ENCODE measurements at places on chromosomes 12 and 14.

DNA sequence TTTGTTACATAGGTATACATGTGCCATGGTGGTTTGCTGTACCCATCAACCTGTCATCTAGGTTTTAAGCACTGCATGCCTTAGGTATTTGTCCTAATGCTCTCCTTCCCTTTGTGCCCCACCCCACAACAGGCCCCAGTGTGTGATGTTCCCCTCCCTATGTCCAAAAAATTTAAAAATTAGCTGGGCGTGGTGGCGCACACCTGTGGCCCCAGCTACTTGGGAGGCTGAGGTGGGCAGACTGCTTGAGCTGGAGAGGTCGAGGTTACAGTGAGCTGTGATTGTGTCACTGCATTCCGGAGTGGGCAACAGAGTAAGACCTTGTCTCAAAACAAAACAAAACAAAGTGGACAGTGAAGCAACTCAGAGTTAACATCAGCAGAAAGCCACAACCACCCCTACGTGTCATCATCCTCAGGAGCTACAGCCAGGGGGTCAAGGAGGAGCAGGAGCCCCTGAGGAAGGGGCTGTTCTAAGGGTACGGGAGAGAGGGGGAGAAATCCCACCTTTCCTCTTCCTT, 36.8 kb upstream of the SGPP1 start:
- DNase-seq: peak; percentile 27

GRCh38 chr12:121438905-121439304, 39.0 kb downstream of the RNF34 start:
- no peak for DNase-seq

GRCh38 chr12:53579545-53579955, 46.6 kb downstream of the ATF7 start:
- no peak for DNase-seq

- no peak for DNase-seq
Measured at GRCh38 chr12:107536613-107537012, 149.0 kb upstream of the PWP1 start.

DNA sequence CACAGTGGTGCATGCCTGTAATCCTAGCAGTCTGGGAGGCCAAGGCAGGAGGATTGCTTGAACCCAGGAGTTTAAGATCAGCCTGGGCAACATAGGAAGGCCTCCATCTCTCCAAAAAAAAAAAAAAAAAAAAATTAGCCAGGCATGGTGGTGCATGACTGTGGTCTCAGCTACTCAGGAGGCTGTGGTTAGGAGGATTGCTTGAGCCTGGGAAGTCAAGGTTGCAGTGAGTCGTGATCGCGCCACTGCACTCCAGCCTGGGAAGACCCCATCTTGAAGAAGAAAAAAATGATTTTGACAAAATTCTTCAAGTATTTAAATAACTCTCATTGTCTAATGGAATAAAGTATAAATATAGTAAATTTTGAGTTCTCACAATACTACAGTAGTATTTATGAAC, 219.2 kb upstream of the SSTR1 start:
- DNase-seq: peak; percentile 60

DNA sequence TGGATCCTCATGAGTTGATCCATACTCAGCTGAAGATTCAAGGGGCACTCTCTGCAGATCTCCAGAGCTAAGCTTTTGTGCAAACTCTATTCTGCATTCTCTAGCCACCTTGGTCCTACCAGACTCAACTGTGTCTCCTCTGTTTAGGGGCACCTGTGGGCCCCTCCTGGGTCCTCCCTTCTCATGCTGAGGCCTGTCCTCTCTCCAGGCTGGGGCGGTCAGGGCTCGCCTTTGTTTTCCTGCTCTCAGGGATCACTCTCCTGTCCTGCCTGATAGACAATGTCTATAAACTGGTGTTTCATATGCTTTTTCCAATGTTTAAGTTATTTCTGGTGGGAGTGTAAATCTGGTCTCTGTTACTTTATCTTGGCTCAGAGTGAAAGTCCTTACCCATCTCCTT, 11.6 kb upstream of the KIF26A start:
- no peak for DNase-seq

DNA sequence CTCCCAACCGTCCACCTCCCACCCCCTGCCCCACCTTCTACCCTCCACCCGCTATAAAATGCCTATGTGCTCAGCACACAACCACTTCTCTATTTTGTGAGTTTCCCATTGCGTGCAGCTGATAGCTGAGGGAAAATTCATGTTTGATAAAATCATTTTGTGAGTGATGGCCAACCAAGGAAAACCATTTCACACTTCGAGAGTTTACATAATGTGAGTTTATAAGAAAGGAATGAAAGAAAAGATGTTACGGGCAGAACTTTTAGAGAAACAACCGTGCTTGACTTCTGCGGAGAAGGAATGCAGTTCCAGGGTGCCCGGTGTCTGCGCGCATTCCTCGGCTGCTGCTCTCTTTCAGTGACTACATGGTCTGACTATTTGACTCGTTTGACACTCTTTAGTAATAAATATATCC, 140.9 kb downstream of the EFCAB11 start:
- peak; percentile 82 for DNase-seq

DNA sequence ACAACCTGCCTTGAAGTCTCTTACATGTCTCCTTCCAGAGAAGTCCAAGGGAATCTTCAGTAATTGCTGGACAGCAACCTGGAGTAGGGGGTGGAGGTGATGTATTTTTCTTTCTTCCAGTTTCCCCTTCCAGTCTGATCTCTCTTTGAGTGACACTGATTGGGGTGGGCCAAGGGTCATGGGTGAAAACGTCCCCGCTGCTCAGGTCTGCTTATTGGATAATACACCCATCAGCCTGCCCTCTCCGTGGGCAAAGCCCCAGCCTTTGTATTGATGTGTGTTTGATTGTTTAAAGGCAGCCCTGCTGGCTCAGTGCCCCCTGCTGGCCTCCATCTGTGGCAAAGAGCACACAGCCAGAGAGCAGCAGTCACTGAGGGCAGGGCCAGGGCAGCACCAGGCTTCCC, 35.7 kb upstream of the ATP2A2 start:
- peak; percentile 19 for DNase-seq

GRCh38 chr12:124191024-124191359, 103.9 kb upstream of the RFLNA start:
- DNase-seq: peak; percentile 22

GRCh38 chr14:43198465-43198864, 1308.6 kb downstream of the FSCB start:
- no peak for DNase-seq

DNA sequence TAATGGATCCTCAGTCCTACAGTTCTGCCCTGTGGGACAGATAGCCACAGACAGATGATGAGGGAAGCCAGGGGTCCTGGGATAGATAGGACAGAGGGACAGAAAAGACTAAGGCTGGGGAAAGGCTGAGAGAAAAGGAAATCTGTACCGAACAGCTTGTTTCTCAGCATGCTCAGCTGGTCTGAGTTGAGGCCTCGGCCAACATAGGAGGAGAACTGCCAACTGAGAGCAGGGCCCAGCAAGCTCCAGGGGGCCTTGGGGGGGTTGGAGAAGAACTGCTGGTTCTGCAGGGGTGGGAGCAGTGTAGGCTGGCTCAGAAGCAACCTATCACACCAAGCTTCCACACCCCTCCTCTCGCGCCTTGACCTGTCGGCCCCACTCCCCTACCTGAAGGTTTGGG, 10.1 kb downstream of the IL23A start:
- no peak for DNase-seq

GRCh38 chr12:18153826-18154225, 63.8 kb upstream of the RERGL start:
- no peak for DNase-seq

DNA sequence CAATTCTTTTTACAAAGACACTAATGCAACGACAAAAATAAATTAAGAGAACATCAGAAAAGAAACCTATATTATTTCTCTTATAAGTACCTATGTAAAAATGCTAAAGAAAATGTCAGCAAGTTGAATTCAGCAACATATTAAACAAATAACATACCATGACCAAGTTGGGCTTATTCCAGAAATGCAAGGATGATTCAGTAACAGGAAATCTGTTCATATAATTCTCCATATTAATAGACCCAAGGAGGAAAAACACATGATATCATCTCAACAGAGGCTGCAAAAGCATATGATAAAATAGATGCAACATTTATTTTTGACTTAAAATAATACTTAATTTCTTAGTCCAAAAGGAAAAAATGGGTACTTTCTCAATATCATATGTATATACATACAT, 25.1 kb upstream of the GPHB5 start:
- no peak for DNase-seq

DNA sequence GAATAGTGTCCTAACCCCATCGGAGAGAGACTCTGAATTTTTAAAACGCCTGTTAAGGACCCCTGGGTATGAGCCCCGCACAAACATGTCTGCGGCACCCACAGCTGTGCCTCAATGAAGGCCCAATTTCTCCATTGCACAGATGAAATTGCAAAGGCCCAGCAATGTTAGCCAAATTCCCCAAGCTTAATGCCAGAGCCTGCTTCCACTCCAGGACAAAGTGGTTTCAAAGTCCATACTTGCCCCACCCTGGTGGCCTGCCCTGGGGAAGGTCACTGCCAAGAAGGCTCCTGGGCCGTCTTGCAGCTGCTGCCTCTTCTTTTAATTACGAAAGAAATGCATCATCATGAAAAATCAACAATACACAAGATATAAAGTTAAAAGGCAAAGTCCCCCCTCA, 1179.7 kb downstream of the VRK1 start:
- DNase-seq: no peak

- DNase-seq: peak; percentile 38
Measured at GRCh38 chr12:55142669-55143565, 16.7 kb downstream of the OR9K2 start.

GRCh38 chr12:12229556-12230092, 37.2 kb downstream of the LRP6 start:
- peak; percentile 60 for DNase-seq

- DNase-seq: peak; percentile 49
Measured at GRCh38 chr14:62162998-62163589, 400.9 kb downstream of the SNAPC1 start.

DNA sequence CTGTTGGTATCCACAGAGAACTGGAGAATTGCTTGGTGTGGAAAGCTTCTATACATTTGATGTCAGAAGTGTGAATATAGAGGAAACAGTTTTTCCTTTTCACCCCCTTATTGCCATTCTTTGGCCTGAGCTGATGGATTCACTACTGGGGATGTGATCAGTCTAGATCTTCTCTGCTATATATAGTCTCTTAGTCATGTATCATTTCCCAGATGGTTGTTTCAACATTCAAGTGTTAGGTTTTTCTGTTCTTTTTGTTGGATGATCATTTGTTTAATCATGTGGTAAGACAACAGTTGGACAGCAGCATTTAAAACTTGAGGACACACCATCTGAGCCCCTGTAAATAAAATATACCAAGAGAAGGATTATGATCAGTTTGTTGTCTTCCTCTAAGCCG, 29.6 kb downstream of the TMX1 start:
- DNase-seq: peak; percentile 8

DNA sequence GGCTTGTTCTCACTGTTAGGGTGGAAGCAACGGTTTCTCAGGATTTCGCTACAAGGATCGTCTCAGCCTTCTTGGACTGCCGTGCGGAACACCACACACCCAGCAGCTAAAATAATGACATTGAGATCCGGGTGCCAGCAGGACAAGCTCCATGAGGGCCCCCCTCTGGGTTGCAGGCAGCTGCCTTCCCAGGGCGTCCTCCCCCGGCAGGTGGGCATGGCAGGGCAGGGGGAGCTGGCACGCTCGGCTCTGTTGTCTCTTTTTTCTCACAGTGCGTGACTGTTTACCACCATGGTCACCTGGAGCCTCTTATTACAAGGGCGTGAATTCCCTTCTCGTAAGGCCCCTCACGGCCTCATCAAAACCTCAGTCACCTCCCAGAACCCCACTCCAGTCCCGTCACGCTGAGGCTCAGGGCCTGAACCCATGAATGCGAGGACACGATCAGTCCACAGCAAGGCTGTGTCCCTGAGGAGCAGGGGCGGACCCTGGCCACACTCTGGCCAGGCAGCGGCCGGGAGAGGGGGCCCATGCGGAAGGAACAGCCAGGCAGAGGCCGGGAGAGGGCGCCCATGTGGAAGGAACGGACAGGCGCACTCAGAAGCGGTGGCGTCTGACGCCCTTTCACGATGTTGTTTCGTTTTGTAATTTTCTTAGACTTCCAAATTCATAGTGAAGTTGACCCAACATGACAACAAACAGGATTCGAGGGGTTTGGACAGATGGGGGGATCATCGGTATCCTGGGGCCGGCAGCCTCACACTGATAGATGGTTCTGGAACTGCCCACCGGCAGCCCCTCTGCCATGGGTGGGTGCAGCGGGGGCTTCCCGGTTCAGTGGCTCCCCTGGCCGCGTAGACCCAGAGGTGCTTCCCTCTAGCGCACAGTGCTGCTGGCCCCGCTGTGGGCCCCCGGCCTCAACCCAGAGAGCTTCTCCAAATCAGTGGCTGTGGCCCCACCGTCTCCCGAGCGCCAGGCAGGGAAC, 10.0 kb downstream of the LRCOL1 start:
- peak; percentile 51 for DNase-seq

GRCh38 chr12:57461917-57462250, 2.3 kb downstream of the GLI1 start:
- peak; percentile 14 for DNase-seq

DNA sequence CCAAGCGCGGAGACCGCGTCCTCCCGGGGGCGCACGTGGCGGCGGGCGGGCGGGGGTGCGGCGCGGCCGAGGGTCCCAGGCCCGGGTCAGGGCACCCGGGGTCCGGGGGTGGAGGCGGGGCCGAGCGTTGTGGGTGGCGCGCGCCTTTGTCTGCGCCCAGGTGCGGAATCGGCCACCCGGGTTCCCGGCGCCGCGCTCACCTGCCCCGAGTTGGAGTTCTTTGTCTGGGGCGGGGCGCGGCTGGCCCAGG, 50.1 kb downstream of the LRCOL1 start:
- no peak for DNase-seq

DNA sequence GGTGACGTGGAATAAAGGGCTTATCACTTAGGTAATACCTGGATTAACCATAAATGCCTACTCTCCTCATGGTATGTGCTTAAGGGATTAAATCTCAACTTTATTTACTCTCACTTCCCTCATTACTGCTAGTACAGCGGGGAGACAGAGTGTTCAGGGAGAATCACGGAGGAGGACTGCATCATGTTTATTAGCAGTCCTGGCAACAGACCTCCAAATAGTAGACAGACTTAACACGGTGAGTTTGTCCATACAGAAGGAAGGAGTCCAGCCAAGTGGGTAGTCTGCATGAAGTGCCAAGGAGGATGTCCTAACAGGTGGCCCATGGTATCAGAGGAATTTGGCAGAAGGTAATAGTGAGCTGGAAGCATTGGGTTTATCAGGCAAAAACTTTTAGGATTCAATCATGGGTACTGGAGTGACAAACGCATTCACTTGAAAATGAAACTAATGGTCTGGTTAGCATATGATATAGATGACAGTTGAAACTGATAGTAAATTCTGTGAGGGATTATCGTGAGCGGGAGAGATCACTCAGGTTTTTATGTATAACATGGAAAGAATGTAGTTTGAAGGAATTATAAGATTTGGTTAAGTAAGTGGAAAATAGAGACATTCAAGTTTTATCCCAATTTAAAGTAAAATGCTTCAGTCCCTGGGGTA, 471.8 kb downstream of the TMEM117 start:
- DNase-seq: no peak

All from amniotic epithelial cell (primary cell).